ENCODE measurements at places on chromosomes 1 and 21. TPM values are rescaled to one million over a fixed set of nuclear protein-coding genes. Genes with fewer than 3 reads are reported as not detected.
A peak's percentile ranks its signal among the peaks of the same experiment; 100 is the strongest.

DNA sequence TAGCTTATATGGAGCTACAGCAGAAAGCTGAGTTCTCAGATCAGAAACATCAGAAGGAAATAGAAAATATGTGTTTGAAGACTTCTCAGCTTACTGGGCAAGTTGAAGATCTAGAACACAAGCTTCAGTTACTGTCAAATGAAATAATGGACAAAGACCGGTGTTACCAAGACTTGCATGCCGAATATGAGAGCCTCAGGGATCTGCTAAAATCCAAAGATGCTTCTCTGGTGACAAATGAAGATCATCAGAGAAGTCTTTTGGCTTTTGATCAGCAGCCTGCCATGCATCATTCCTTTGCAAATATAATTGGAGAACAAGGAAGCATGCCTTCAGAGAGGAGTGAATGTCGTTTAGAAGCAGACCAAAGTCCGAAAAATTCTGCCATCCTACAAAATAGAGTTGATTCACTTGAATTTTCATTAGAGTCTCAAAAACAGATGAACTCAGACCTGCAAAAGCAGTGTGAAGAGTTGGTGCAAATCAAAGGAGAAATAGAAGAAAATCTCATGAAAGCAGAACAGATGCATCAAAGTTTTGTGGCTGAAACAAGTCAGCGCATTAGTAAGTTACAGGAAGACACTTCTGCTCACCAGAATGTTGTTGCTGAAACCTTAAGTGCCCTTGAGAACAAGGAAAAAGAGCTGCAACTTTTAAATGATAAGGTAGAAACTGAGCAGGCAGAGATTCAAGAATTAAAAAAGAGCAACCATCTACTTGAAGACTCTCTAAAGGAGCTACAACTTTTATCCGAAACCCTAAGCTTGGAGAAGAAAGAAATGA is 37.6 kb downstream of the CENPF start:
- DNase-seq = no peak

DNA sequence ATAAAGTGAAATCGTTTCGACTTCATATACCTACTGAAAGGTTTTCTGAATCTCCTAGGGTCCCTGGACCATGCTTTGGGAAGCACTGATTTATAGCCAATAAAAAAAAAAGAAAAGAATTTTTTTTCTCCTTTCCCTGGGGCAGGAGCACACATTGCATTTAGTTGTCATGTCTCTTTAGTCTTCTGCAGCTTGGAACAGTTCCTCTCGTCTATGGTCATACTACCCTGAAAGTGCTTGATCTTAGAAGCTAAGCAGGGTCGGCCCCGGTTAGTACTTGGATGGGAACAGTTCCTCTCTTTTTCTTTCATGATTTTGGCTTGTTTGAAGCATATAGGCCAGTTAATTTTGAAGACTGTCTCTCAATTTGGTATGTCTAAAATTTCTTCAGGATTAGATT is 3.7 kb upstream of the SERPINC1 start:
- DNase-seq = no peak

DNA sequence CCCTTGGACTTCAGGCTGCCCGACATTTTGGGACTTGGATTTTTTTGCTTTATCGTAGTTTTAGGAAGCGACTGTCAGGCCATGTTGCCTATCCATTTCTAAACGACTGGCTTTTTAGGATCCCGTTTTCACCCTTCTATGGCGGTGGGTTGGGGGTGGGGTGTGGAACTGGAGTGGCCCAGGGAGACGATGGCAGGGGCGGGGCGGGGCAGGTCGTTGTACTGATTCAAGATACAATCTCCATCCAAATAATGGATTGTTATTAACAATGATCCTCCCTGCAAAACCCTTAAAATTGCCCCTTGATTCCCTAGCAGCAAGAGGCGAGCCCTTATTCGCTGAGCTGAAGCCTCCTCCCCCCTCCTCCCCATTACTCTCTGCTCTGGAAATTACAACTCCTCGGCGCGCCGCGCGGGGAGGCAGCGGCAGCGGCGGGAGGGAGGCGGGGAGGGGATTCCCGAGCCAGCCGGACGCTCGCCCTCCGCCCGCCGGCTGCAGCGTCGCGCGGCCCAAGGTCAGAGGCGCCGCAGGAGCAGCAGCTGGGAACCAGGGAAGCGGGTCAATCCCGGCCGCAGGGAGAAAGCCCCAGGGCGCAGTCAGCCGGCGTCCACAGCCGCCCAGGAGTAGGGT is at the start of gene TRIM67:
TRIM67 (plus strand) TSS at position 392 of the 630 bp plus-strand sequence. CDS start 912 bp downstream, outside the sequence.
- no peak for DNase-seq

DNA sequence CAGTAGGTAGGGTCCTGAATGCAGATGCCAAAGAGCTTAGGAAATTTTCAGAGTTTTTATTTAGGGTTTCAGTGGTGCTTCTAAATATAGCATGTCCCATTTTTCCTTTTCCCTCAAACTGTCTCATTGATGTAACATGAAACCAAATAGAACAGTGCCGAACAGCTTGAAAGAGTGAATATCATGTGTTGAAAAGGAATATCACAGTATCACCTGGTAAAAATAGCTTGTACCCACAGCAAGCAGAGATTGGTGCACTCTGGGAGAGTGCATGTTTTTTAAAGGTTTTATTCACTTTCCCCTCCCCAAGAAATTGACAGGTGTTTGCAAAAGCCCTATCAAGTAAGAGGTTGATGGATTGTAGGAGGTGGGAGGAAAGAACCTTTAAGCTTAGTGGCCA is 41.9 kb upstream of the ELAVL4 start:
- no peak for DNase-seq

DNA sequence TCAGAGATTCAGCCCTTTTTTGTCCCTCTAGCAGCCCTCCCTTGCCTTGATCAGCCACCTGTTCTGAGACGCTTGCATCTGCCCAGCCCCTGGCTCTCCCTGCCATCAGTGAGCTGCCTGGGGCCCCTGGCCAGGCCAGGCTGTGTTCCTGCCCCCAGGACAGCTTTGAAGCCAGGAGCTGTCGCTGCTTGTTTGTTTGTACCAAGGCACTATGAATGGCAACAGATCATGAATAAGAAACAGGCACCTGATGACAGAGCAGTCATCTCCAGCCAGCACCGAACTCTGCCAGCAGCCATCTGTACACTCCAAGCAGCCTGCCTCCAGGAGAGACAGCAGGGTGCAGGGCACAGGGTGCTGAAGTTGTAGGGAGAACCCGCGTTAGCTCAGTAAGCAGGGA is 8.1 kb upstream of the VWA5B1 start:
- DNase-seq = no peak

DNA sequence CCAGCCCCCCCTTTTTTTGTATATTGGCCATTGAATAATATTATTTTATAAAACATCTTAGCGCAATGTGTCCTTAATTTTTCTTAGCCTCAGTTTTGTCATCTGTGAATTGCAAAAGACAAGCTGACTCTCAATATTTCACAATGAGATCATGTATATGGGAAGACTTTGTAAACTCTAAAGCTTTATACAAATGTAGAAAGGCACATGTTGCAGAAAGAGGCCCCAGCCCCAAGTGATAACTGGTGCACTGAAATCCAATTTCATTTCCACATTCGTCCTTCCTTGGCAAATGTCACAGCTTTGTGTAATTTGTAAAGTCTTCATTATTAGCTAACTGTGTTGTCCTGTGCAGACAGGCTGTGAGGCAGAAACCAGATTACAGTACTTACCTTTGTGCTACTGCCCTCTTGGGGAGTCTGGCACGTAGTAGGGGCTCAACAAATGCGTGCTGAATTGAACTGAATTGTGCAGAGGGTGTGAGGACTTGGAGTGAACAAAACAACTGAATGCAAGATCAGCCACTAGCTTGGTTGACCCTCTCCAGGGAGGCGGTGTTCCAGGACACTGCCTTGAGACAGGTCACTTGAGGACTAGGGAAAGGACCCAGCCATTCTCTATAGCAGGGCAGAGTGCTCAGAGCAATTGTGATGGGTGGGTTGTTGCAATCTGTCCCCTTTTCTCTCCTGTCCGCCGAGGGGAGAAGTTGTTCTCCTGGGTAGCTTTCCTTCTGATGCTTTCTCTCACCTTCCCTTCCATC is 74.6 kb downstream of the LMO4 start:
- no peak for DNase-seq

GRCh38 chr1:38512789-38513188 is 346.8 kb downstream of the RRAGC start:
- no peak for DNase-seq

GRCh38 chr1:82230667-82231066 is 429.9 kb downstream of the ADGRL2 start:
- no peak for DNase-seq

DNA sequence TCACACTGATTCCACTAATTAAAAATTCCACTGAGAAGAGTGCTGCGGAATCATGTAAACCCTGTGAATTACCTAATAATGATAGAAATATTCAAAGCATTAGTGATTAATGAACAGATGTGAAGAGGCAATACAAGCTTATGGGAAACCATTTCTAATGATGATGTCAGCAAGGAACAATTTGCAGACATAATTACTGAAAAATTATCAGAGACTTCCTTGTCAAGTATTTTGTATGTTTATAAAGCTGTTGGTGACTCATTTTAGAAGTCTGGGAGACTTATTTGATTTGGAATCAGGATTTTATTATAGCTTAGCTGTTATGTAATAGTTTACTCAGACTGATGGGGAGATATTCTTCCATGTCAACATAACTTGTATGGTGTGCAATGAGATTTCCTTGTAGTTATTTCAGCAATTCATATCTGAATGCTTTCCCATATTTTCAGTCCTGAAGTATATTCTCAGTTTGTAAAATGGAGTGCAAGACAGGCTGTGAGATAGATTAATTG is 135.5 kb downstream of the TGFB2 start:
- peak; percentile 63 for DNase-seq

GRCh38 chr1:177796561-177796960 is 173.3 kb downstream of the SEC16B start:
- no peak for DNase-seq

DNA sequence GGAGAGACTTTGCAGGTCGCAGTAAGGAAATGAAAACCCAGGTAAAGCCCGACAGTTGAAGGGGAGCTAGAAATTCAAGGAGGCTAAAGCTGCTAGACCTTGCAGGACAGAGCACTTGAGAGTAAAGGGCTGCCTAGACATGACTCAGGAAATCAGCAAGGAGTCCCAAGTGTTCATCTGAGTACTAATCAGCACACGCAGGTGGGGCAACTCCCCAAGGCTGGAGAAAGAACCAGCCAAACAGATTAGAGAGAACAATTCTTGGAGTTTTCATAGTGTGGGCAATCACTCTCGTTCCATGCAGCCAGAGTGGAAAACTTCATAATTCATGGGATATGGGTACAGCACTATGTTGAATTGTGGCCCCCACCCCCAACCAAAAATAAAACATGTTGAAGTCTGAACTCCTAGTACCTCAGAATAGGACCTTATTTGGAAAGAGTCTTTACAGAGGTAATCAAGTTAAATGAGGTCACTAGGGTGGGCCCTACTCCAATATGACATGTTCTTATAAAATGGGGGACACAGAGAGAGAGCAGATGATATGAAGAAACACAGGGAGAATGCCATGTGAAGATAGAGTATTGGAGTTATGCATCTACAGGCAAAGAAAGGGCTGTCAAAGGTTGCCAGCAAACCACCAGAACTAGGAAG is 28.0 kb downstream of the SYDE2 start:
- DNase-seq = no peak

DNA sequence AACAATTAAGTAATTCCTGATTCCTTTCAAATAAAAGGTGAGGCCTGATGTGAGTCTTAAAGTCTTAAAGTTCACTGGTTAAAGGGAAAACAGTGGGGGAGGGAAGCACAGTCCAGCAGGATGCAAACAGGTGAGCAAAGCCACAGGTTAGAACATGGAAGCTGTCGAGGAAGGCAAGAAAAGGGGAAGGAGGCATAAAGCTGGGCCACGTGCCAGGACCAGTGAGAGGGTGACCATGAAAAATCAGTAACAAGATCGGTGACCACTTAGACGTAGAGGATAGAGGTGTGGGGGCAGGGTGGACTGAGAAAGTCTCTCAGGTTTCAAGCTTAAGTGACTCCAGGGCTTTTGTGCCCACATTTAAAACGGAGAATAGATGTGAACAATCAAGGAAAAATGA is 231.3 kb downstream of the SETD4 start:
- no peak for DNase-seq

DNA sequence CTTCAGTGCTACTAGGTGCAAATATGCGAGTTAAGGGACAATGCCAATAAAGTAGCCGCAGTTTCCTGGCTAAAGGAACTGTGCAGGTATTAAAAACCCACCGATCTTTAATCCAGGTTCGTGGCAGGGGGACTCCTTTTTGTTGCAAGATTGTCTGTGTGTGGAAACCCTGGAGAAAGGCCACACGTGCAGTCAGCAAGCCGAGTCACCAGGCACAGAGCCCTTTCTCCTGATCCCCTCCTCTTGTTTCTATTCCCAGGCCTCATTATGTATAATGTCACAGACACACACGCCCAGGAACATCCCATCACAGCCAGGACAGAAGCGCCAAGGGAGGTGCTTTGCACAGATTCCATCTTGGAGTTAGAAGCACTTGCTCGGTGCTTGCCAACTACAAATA is 528.9 kb downstream of the KIF26B start:
- DNase-seq = no peak

- DNase-seq = no peak
Observed at GRCh38 chr1:181508486-181509165, 25.3 kb downstream of the CACNA1E start.

GRCh38 chr1:51955797-51956527 is 34.5 kb downstream of the RAB3B start:
- DNase-seq = no peak

GRCh38 chr21:30880914-30881313 is 466 bp downstream of the KRTAP11-1 start:
- DNase-seq = no peak

DNA sequence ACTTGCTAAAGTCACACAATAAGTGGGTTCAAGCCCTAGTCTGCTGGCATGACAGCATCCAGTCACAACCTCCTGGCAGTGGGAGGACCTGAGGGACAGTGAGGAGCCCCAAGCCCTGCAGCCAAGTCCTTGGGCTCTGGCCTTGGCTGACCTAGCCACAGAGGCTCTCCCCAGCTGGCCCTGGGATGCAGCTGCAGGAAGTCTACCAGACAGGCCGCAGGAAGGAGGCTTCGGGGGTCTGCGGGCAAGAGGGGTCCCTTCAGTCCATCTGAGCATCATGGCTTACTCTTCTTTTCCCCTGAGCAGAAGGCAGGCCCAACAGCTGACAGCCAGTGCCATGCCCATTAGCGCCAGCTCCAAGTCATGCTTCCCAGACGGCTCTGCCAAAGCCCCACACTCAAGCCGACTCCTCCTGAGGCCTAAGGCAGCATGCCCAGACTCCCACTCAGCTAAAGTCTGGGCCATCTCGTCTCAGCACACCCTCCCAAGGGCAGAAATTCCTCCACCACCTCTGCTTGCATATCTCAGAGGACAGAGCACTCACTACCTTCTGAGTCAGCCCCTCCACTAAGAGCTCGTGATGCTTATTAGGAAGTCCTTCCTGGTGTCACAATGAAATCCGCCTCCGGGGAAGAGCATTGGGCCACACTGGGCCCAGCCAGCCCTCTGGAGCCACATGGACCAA is 20.1 kb downstream of the SLC1A7 start:
- no peak for DNase-seq

Gene APCS
- not detected for polyA plus RNA-seq

Gene SLAMF7
- not detected for polyA plus RNA-seq

Gene ABCA4
- polyA plus RNA-seq = 0.17 TPM

Gene SPRR2E
- not detected for polyA plus RNA-seq

Gene ELF3
- polyA plus RNA-seq = 0.72 TPM

Gene RIPPLY3
- polyA plus RNA-seq = not detected

Gene PTPRU
- 7.8 TPM for polyA plus RNA-seq

Gene LRRC38
- not detected for polyA plus RNA-seq

Gene MNDA
- not detected for polyA plus RNA-seq

Gene KIF21B
- 0.22 TPM for polyA plus RNA-seq

Gene SLC16A4
- 98.8 TPM for polyA plus RNA-seq
